Lung (tissue), 17 donors: ENCODE measurements at places on chromosomes 4 and X. TPM values are rescaled to one million over a fixed set of nuclear protein-coding genes. Genes with fewer than 3 reads are reported as not detected.

GRCh38 chrX:129614481-129615255, 40.1 kb downstream of the APLN start:
- no peak for DNase-seq
- no peaks in the 10 kb centered on the region for H3K27me3 ChIP-seq
- H3K27ac ChIP-seq, result no peak overlapping the region
- no peaks in the 10 kb centered on the region for H3K36me3 ChIP-seq

DNA sequence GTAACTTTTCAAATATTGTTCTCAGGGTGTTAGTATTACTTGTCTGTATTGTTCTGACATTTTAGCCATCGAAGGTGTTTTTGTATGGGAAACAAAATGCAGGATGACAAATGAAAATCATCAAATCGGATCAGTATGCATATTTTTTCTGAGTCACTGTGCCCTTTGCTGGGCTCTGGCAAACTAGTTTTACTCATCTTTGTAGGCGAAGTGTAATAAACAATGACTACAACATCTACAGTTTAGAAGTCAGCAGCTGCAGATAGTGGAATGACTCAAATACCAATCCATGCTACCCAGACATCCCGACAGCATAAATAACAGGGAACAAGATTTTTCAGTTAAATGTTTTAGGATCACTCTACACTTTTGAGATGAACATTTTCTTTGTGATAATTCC, 557.3 kb upstream of the TENM3 start:
- no peaks in the 10 kb centered on the region for H3K36me3 ChIP-seq
- H3K27ac ChIP-seq, result no peak overlapping the region
- H3K27me3 ChIP-seq, result no peaks in the 10 kb centered on the region
- no peak overlapping the region for H3K4me3 ChIP-seq
- DNase-seq, result peak; percentile 6

DNA sequence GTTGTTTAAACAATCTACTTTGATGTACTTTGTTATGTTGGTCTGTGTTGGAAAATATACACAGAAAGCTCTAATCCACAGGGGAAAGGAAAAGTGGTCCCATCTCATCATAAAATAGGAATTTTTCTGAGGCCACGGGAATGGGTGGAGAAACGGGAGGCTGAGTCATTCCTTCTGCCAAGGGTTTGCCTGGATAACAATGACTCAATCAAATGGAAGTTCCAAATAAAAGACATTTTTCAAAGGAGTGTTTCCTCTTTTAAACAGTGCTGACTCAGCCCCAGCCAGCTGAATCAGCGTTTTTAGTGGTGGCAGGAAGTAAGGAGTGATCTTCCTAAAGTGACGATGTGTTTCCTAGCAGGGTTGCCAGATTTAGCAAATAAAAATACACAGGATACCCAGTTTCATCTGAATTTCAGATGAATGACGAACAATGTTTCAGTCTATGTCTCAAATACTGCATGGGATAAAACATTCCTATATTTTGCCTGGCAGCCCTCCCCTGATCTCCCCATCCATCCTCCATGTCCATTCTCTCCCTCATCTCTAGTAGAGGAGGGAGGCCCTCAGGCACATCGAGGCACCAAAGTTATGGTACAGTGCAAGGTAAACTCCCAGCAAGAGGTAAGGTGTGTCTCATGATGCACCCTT, 345.4 kb upstream of the GATB start:
- no peak overlapping the region for H3K27ac ChIP-seq
- peaks cover 8% of the 10 kb centered on the region for H3K4me1 ChIP-seq
- no peaks in the 10 kb centered on the region for H3K36me3 ChIP-seq
- no peaks in the 10 kb centered on the region for H3K27me3 ChIP-seq

GRCh38 chr4:48898733-48899431, 7.7 kb downstream of the OCIAD2 start:
- H3K27ac ChIP-seq, result no peak overlapping the region
- DNase-seq, result no peak
- H3K36me3 ChIP-seq, result peaks cover 2% of the 10 kb centered on the region

GRCh38 chrX:101482296-101482695, 3.0 kb upstream of the ARMCX4 start:
- H3K27me3 ChIP-seq, result no peaks in the 10 kb centered on the region
- no peak for DNase-seq
- no peak overlapping the region for H3K27ac ChIP-seq
- no peaks in the 10 kb centered on the region for H3K36me3 ChIP-seq
- no peak overlapping the region for H3K4me3 ChIP-seq
- no peaks in the 10 kb centered on the region for H3K4me1 ChIP-seq

The HTN3 gene
- not detected for total RNA-seq

The TNMD gene
- not detected for total RNA-seq
